ENCODE measurements at places on chromosomes 4 and X. TPM values are rescaled to one million over a fixed set of nuclear protein-coding genes. Genes with fewer than 3 reads are reported as not detected.

DNA sequence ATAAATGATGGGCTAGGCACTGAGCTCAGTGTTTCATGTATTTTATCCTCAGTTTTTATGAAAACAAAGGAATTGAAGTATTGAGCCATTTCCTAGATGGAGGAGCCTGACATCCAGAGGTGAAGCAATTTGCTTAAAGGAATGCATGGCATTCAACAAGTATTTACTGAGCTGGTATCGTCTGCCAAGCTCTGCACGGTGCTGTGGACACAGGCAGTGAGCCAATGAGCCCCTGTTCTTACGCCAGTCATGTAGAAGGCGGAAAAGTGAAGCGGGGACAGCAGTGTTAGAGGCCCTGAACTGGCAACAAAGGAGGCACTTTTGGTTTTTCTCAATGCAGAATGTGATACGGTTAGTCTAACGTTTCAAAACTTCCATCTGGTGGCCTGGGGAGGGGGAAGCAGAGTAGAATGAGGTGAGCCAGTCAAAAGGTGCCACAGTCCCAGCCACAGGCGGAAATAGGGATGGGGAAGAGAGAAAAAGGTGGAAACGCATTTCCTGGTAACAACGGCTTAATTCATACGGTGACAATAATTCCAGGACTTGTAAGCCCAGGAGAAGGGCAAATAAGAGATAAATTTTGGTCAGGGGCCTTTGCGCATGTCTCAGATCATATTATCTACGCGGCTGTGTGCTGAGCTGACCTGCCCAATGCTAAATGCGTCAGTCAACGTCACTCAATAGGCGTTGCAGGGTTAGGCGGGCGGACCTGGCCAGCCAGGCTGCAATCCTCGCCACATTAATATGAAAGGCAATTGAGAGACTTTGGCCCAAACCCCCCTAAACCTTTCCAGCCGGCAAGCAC is 133.9 kb downstream of the AFAP1 start:
- H3K36me3 ChIP-seq, result peaks cover 15% of the 10 kb centered on the region
- H3K4me3 ChIP-seq, result peak overlapping the region; percentile 54
- peaks cover 74% of the 10 kb centered on the region for H3K4me1 ChIP-seq
- H3K27me3 ChIP-seq, result no peaks in the 10 kb centered on the region
- H3K27ac ChIP-seq, result peak overlapping the region; percentile 95

The FGF2 gene
- 26.2 TPM for total RNA-seq

The SLC2A9 gene
- total RNA-seq, result 0.72 TPM

The SFRP2 gene
- total RNA-seq, result 130 TPM

The PNMA6A gene
- total RNA-seq, result 0.97 TPM

DNA sequence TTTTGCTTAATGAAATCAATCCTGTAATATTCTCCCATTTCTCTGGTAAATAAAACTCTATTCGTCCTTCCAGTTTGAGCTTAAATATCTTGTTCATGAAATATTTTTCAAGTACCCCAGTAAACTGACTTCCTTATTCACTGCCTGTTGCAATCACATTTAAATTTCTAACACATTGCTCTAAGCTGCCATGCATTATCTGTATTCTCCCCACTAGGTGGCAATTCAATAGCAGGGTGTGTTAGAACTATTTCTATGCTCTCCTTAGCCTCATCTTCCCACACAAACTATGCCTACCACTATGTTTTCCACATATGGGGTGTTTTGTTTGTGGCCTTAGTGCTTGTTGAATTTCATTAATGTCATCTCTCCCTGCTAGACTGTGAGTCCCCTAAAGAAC is 377.1 kb upstream of the HS3ST1 start:
- no peaks in the 10 kb centered on the region for H3K4me1 ChIP-seq
- DNase-seq, result no peak
- no peak overlapping the region for H3K4me3 ChIP-seq
- no peak overlapping the region for H3K27ac ChIP-seq

DNA sequence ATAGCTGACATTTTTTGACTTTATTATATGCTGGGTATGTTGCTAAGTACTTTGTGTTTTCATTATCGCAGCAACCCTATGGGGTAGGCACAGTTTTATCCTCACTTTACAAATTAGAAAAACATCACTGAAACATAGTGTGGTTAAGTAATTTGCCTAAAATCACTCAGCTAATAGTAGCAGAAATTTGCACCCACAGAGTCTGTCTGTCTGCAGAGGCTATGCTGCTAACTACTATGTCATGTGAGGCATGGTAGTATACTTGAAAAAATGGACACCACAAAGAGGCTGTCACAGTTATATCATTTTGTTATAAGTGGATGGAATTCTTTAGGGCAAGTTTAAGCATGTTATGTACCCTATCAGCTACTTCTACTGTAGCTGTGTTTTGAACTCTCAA is 69.0 kb downstream of the STAG2 start:
- H3K4me1 ChIP-seq, result peaks cover 2% of the 10 kb centered on the region
- no peaks in the 10 kb centered on the region for H3K27me3 ChIP-seq
- no peak overlapping the region for H3K27ac ChIP-seq
- DNase-seq, result no peak

All from chondrocyte (in vitro differentiated cells).